ENCODE measurements at places on chromosomes 1 and 21.

GRCh38 chr1:215417122-215417521 is 150.0 kb upstream of the KCTD3 start:
- DNase-seq, result no peak

GRCh38 chr1:197924516-197925123 is 7.4 kb downstream of the LHX9 start:
- no peak for DNase-seq

- DNase-seq, result no peak
Observed at GRCh38 chr21:44418108-44418875, 37.0 kb upstream of the LRRC3 start.

GRCh38 chr1:116852910-116853309 is 56.8 kb upstream of the PTGFRN start:
- no peak for DNase-seq

DNA sequence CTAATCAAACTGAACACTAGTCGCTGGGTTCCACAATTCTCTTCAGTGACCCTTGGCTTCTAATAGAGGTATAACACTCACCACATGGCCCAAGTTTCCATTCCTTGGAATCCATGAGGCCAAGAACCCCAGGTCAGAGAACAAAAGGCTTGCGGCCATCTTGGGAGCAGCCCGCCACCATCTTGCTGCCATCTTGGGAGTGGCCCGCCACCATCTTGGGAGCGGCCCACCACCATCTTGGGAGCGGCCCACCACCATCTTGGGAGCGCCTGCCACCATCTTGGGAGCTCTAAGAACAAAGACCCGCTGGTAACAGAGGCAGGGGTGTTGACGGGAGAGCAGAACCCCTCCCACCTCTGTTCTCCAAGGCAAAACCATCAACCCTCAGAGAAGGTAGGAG is 493.4 kb downstream of the MATN1 start:
- no peak for DNase-seq

GRCh38 chr1:10564063-10564462 is 89.3 kb downstream of the PEX14 start:
- DNase-seq, result no peak

DNA sequence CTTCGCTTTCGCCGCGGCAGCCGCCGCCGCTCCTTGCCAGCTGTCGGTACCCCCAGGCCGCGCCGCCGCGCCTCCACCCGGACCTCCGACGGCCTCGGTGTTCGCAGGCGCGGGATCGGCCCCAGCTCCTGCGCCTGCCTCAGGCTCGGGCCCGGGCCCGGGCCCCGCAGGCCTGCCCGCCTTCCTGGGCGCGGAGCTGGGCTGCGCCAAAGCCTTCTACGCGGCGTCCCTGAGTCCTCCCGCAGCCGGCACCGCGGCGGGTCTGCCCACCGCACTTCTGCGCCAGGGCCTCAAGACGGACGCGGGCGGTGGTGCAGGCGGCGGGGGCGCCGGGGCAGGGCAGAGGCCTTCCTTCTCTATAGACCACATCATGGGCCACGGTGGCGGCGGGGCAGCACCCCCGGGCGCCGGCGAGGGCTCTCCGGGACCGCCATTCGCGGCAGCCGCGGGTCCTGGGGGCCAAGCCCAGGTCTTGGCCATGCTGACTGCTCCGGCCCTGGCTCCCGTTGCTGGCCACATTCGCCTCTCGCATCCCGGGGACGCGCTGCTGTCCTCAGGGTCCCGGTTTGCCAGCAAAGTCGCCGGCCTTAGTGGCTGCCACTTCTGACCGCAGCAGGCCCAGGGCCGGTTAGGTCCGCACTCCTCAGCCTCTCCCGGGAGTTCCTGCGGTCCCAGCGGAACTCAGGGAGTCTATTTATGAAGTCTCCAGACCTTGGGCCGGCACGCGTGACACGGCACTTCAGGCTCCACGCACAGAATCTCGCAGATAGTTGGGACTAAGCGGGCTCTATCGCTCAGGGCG is 1.4 kb downstream of the FOXD2 start:
- no peak for DNase-seq

GRCh38 chr1:46306159-46306530 is 2.6 kb downstream of the UQCRH start:
- DNase-seq, result no peak

DNA sequence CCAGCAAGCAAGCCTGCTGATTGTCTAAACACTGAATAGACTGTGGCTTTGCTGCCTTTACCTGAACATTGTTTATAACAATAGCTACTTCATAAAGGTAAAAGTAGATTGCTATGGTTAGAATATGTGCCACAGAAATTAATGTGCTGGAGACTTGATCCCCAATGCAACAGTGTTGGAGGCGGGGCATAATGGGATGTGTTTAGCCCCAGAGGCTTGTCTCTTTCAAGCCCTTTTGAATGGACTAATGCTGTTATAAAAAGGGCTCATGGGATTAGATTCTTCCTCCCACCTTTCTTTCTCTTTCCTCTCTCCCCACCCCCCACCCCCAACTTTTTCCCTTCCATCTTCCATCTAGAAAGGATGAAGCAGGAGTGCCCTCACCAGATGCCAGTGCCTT is 80.2 kb upstream of the PPP2R5A start:
- DNase-seq, result no peak

GRCh38 chr1:168271636-168272035 is 9.0 kb upstream of the TBX19 start:
- no peak for DNase-seq

GRCh38 chr1:51760872-51761271 is 117.7 kb downstream of the NRDC start:
- no peak for DNase-seq

GRCh38 chr1:228371741-228372182 is 34.9 kb downstream of the TRIM11 start:
- DNase-seq, result no peak

DNA sequence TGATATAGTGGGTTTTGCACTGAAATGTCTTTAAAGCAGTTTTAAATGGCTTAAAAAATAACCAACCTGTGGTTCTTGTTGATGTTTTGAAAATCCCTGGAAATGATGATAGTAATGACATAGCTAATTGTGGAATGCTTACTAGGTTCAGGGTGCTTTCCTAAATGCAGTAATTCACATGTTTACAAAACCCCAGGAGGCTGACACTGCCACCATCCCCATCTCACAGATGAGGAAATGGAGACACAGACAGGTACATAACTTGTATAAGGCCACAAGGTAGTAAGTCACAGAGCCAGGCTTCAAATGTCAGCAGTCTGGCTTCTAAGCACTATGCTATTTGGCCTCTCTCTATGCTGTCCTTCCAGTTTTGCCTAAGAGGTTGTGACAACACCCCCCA is 40.6 kb downstream of the C8B start:
- DNase-seq, result no peak

- no peak for DNase-seq
Observed at GRCh38 chr1:248923352-248924338, 17.6 kb downstream of the PGBD2 start.

GRCh38 chr21:30719401-30719800 is 824 bp upstream of the KRTAP21-3 start:
- DNase-seq, result no peak

DNA sequence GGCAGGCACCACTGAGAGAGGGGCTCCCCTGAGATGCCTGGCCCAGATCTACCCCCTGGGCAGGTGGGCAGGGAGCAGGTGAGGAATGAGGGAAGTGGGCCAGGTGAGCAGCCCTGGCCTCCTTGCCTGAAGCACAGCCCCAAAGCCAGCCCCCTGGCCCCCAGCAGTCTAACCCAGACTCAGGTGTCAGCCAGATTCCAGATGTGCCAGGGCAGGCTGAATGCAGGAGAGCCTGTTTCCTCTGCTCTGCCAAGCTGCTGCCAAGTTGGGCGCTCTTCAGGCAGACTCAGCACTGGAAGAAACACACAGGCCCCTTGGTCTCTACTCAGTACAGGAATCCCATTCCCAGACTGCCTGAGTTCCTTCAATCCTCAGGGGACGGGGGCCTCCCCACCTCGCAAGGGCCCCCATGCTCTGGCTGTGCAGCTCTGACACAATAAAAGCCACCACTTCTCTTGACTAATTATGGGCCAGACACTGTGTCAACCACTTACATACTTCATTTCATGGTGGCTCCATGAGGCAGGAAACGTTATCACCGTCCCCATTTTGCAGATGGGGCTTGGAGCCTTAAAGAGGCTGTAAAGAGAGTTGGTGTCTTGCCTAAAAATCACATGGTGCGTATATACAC is 20.4 kb downstream of the ARHGEF19 start:
- no peak for DNase-seq

DNA sequence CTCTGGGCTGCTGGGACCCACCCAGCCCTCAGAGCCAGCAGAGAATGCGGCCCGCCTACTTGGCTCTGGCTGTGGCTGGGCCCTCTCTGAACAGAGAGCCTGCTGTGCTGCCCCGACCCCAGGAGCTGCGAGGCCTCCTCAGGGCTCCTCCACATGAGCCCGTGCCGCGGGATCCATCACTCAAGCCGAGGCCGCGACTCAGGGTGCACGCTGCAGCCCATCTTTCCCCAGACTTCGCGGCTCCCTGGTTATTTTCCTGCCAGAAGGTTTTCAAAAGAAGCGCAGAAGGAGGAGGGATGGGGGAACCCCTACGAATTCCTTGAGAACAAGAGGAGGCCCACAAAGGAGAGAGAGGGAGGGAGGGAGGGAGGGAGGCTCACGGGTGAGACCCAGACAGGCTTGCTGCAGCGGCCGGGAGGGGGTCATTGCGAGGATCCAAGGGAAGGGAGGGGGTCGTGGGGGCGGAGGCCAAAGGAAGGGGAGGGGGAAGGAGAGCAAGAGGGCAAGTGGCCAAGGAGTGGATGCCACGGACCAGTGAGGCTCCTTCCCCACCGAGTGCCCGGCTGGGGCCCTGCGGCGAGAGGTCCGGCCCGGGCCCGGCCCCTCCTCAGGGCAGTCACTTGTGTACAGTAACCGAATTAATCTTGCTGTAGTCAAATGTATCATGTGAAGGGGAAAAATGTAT is 146.8 kb downstream of the CASZ1 start:
- DNase-seq, result no peak

DNA sequence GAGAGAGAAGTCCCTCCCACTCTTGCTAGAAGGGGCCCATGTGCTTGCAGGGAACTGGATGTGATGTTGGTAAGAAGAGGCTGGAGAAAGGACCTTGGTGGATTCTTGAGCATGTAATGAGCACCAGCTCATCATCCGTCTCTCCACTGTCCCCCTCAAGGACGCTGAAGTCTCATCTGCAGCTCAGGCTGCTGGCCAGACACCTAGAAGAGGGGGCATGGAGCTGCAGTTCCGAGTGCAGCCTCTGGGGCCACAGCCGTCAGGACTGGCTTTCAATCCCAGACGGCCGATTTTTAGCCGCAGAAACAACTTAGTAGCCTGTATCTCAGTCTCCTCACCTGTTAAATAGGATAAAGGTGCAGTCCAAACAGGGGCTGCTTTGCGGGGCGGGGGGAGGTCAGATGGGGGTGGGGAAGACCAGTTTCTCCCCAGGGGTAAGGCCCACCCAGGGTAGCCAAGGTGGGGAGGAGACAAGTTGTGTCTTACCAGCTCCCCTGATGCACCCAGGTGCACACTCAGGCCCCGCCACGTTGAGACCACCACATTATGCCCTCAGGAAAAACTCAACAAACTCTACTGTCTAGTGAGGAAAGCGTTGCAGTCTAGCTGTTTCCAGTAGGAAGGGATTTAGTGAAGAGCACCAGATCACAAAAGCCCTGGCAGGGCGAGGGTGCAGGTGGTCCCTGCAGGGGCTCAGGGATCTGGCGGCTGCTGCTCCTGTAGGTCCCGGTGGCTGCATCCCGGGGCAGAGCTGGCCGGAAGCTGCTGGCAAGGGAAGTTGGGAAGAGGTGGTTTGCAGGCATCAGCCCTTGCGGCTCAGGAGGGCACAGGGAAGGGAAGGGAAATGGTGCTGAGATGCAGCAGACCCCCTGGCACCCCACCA is 29.5 kb downstream of the LDLRAP1 start:
- DNase-seq, result no peak

DNA sequence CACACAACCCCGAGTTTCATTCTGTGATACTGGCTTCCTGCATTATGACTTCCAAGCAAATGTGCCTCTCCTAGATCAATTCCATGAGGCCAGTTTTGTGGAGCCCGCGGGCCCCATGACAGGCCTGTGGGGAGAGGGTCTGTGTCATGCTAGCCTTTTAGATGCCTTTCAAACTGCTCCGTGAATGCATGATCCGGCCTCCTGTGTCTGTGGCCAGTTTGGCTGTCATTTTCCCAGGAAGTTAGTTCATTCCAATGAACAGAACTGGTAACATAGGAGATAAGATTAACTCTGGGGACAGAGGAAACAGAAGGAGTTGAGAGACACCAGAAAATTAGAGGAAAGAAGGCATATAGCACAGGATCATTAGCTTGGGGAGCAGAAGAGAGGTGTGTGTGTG is 3.2 kb downstream of the FNDC7 start:
- DNase-seq, result no peak

- no peak for DNase-seq
Observed at GRCh38 chr1:226638608-226639007, 90.0 kb downstream of the STUM start.
